Activated CD4-positive, alpha-beta memory T cell treated with anti-CD3 and anti-CD28 coated beads for 36 hours (primary cell): ENCODE measurements at places on chromosomes 4 and X.

DNA sequence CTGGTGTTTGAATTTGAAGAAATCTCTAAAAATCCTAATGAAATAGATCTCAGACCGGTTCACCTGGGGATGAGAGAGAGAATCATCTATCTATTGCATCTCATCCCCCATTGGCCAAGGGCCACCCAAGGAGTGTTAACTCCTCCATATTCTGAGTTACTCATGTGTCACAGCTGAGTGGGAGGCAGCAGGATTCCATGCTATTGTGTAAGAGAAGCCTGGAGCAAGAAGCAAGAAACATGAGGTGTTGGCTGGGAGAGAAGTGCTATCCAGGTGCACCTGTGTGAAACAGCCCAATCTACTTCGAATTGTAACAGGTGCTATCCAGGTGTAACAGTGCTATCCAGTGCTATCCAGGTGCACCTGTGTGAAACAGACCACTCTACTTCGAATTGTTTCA is 150.3 kb upstream of the MAOA start:
- no peak for DNase-seq

GRCh38 chr4:48187813-48188212 is 53.8 kb upstream of the TXK start:
- DNase-seq: no peak

- no peak for DNase-seq
These were observed 24.6 kb downstream of the HERC5 start for GRCh38 chr4:88481537-88481936.

- DNase-seq: no peak
These were observed 30.6 kb upstream of the KCNIP4 start for GRCh38 chr4:21979196-21979595.

DNA sequence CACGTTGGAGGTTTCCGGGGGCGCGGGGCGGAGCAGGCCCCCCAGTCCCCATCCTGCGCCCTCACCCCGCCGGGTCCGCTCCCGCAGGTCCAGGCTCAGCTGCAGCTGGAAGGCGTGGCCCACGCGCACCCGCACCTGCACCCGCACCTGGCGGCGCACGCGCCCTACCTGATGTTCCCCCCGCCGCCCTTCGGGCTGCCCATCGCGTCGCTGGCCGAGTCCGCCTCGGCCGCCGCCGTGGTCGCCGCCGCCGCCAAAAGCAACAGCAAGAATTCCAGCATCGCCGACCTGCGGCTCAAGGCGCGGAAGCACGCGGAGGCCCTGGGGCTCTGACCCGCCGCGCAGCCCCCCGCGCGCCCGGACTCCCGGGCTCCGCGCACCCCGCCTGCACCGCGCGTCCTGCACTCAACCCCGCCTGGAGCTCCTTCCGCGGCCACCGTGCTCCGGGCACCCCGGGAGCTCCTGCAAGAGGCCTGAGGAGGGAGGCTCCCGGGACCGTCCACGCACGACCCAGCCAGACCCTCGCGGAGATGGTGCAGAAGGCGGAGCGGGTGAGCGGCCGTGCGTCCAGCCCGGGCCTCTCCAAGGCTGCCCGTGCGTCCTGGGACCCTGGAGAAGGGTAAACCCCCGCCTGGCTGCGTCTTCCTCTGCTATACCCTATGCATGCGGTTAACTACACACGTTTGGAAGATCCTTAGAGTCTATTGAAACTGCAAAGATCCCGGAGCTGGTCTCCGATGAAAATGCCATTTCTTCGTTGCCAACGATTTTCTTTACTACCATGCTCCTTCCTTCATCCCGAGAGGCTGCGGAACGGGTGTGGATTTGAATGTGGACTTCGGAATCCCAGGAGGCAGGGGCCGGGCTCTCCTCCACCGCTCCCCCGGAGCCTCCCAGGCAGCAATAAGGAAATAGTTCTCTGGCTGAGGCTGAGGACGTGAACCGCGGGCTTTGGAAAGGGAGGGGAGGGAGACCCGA is 14.0 kb downstream of the SHOX start:
- DNase-seq: no peak

DNA sequence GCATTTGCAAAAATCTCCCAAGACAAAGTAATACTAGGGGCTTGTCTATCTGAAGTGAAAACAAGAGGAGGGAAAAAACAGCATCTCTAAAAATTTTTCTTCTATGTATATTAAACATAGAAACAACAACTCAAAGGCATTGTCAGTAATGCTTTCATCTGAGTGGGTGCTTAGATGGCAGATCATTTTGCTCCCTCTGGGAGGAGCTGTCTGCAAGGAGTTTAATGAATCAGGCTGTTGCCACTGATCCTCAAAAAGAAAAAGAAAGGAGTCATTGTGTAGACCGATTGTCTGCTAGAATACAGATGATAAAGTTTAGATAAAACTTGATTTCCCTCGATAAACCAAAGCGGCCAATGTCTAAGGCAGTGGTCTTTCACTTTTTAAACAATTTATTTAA is 49.7 kb upstream of the KLHL8 start:
- DNase-seq: no peak
